Natural killer cell (primary cell): ENCODE measurements at places on chromosomes 12 and 14. TPM values are rescaled to one million over a fixed set of nuclear protein-coding genes. Genes with fewer than 3 reads are reported as not detected.

- no peaks in the 10 kb centered on the region for H3K36me3 ChIP-seq
- no peak for DNase-seq
- no peaks in the 10 kb centered on the region for H3K27me3 ChIP-seq
- no peak within 1 kb of the TSS for H3K27ac ChIP-seq
- no peak within 1 kb of the TSS for H3K4me3 ChIP-seq
- H3K4me1 ChIP-seq = no peaks in the 10 kb centered on the region
These were observed at the start of gene SERPINA3 for GRCh38 chr14:94612174-94612573. SERPINA3 (plus strand) TSS chr14:94612391; CDS start chr14:94614442, 2,051 bp downstream.

DNA sequence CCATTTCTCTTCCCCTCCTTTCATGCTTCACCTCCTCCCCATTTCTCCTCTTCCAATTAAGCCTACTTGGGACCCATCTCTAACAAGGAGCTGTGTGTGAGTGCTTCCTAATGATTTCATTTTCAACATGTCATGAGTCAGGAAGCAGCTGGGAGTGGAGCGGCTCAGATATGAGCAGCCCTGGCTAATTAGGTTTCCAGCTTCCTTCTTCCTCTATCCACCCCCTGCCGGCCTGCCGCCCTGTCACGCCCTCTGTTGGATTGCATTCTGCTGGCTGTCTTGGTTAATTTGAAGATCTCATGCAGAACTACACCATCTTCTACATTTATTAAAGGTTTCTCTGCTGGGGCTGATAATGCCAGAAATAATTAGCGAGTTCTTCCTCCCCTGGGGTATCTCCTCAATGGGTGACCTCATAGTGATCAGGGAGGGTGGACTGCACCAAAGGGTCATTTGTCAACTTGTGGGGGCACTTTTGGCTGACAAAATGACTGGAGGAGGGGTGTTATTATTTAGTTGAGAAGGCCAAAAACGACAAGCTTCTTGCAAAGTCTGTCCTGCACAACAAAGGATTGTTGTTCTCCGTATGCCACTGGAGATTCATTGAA lies 300.9 kb upstream of the SRRM4 start:
- H3K27ac ChIP-seq = no peak overlapping the region
- no peak overlapping the region for H3K4me3 ChIP-seq
- no peaks in the 10 kb centered on the region for H3K27me3 ChIP-seq
- no peaks in the 10 kb centered on the region for H3K36me3 ChIP-seq

- no peaks in the 10 kb centered on the region for H3K27me3 ChIP-seq
- H3K4me3 ChIP-seq = no peak overlapping the region
- H3K36me3 ChIP-seq = no peaks in the 10 kb centered on the region
- DNase-seq = no peak
- peaks cover 6% of the 10 kb centered on the region for H3K4me1 ChIP-seq
These were observed 8.4 kb downstream of the ASIC1 start for GRCh38 chr12:50065726-50066310.

GRCh38 chr14:58408681-58409215 lies 13.0 kb downstream of the TOMM20L start:
- no peak overlapping the region for H3K27ac ChIP-seq
- no peaks in the 10 kb centered on the region for H3K4me1 ChIP-seq
- H3K36me3 ChIP-seq = peaks cover 35% of the 10 kb centered on the region
- no peak overlapping the region for H3K4me3 ChIP-seq
- no peaks in the 10 kb centered on the region for H3K27me3 ChIP-seq

The RBP5 gene
- not detected for total RNA-seq

GRCh38 chr12:65924716-65925115 lies 100.4 kb downstream of the HMGA2 start:
- H3K4me1 ChIP-seq = peaks cover 24% of the 10 kb centered on the region
- H3K27ac ChIP-seq = no peak overlapping the region
- no peaks in the 10 kb centered on the region for H3K36me3 ChIP-seq
- no peak overlapping the region for H3K4me3 ChIP-seq
- no peaks in the 10 kb centered on the region for H3K27me3 ChIP-seq

- no peaks in the 10 kb centered on the region for H3K27me3 ChIP-seq
- no peaks in the 10 kb centered on the region for H3K36me3 ChIP-seq
- no peak overlapping the region for H3K27ac ChIP-seq
- no peak for DNase-seq
These were observed 48.7 kb downstream of the SCARB1 start for GRCh38 chr12:124814741-124815613.

GRCh38 chr14:72663956-72664650 lies 229.8 kb downstream of the DPF3 start:
- H3K36me3 ChIP-seq = no peaks in the 10 kb centered on the region
- H3K27me3 ChIP-seq = no peaks in the 10 kb centered on the region
- no peak overlapping the region for H3K27ac ChIP-seq
- H3K4me3 ChIP-seq = no peak overlapping the region
- H3K4me1 ChIP-seq = peaks cover 6% of the 10 kb centered on the region

The DBX2 gene
- total RNA-seq = not detected

The ANO4 gene
- not detected for total RNA-seq

The MRPL51 gene
- 32.8 TPM for total RNA-seq

DNA sequence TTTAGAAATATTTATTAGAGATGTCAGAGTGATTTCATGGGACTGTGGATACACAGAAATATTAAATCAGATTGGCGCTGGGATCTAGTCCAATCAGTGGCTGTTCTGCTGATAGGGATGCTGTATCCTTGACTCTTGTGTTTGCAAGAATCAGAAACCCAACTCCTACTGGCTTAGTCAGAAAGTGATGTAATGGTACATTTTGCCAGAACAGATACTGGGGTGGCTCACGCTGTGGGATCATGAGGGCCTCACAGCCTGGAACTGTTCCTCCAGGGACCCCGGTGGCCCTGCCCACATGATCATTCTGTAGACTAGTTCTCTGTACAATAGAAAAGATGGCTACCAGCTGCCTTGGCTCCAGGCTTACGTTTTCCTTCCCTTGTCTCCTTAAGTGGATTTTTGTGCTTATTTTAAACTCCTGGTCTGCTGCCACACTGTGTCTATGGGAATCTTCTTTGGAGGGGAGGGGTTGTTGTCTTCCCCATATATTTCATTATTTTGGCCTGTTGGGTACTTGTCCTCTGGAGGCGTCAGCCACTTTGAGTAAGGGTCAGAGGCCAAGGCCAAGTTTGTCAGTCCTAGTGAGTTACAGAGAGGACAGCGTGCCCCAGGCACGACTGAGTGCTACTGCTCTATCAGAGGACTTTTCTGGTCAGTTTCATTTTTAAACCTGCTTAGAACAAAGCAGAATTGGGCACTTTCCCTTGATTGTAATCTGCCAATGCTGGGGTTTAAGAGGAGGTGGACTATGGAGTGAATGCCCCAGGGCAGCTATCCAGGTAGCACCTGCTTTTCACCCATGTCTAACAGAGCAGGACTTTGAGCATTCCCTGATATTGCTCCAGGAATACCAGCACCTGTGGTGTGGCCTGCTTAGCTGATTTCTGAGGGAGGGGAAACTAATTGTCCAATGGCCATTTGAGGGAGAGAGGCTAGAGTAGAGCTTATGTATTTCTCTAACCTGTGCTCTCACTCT lies 164.3 kb downstream of the SLC5A8 start:
- DNase-seq = no peak
- H3K27me3 ChIP-seq = no peaks in the 10 kb centered on the region
- no peak overlapping the region for H3K27ac ChIP-seq
- no peaks in the 10 kb centered on the region for H3K36me3 ChIP-seq
- H3K4me3 ChIP-seq = no peak overlapping the region

GRCh38 chr14:67582061-67582460 lies 18.0 kb downstream of the PIGH start:
- H3K27ac ChIP-seq = no peak overlapping the region
- H3K36me3 ChIP-seq = no peaks in the 10 kb centered on the region
- H3K27me3 ChIP-seq = no peaks in the 10 kb centered on the region
- no peaks in the 10 kb centered on the region for H3K4me1 ChIP-seq
- no peak for DNase-seq
- H3K4me3 ChIP-seq = no peak overlapping the region

- no peak overlapping the region for H3K27ac ChIP-seq
- no peaks in the 10 kb centered on the region for H3K4me1 ChIP-seq
- H3K36me3 ChIP-seq = no peaks in the 10 kb centered on the region
- H3K4me3 ChIP-seq = no peak overlapping the region
- DNase-seq = no peak
These were observed 25.1 kb downstream of the ASPG start for GRCh38 chr14:104110491-104111209.

GRCh38 chr14:68709007-68709406 lies 83.9 kb downstream of the ZFP36L1 start:
- H3K27me3 ChIP-seq = no peaks in the 10 kb centered on the region
- no peak overlapping the region for H3K27ac ChIP-seq
- no peak for DNase-seq
- H3K4me3 ChIP-seq = no peak overlapping the region
- H3K36me3 ChIP-seq = no peaks in the 10 kb centered on the region
- H3K4me1 ChIP-seq = peaks cover 21% of the 10 kb centered on the region

The KCNH5 gene
- not detected for total RNA-seq

The OR4Q2 gene
- not detected for total RNA-seq

GRCh38 chr14:93068711-93069110 lies 47.0 kb downstream of the ITPK1 start:
- no peaks in the 10 kb centered on the region for H3K27me3 ChIP-seq
- no peak overlapping the region for H3K4me3 ChIP-seq
- peaks cover 46% of the 10 kb centered on the region for H3K4me1 ChIP-seq

The TDRD9 gene
- total RNA-seq = 1.4 TPM

- no peak for DNase-seq
- peaks cover 3% of the 10 kb centered on the region for H3K27me3 ChIP-seq
These were observed 143.7 kb downstream of the ASCL4 start for GRCh38 chr12:107917912-107918800.

GRCh38 chr12:105330283-105330930 lies at the start of gene C12orf75:
C12orf75 (plus strand) TSS chr12:105330691; CDS start chr12:105330892, 201 bp downstream.
- H3K36me3 ChIP-seq = no peaks in the 10 kb centered on the region
- peak within 1 kb of the TSS; percentile 76 for H3K27ac ChIP-seq
- H3K4me1 ChIP-seq = peaks cover 60% of the 10 kb centered on the region
- H3K4me3 ChIP-seq = peak within 1 kb of the TSS; percentile 53

DNA sequence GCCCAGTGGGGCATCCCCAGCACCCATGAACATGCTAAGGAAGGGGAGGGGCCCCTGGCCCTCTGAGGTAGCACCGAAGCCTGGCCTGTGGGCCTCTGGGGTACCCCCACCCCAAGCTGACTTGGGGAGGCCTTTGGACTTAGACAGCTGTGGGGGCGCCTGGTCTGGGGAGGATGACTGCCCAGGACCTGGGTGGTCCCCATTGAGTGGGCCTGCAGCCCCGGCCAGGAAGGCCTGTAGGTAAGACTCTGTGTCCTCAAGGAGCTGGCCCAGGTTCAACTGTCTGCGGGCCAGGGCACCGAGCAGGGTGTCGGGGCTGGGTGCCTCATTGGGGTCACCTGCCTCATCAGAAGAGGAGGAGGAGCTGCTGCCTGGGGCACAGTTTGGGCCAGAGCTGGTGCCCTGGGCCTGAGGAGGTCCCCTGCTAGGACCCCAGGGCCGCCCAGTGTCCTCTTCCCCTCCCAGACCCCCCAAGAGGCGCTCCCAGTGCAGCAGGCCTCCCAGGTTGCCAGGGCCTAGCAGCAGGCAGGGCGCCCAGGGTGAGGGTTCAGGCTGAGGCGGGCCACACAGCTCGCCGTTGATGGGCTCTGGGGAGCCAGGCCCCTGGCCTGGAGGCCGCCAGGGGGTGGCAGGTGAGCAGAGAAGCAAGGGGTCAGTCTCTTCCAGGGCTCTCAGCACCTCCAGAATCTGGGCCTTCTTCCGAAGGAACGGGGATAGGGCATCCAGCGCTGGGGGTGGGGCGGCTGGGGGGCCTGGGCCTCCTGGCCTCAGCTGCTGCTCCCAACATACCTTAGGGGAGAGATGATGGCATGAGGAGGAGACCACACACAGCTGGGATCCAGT lies 31.4 kb downstream of the NCKAP5L start:
- H3K36me3 ChIP-seq = peaks cover 20% of the 10 kb centered on the region
- no peak overlapping the region for H3K4me3 ChIP-seq
- H3K4me1 ChIP-seq = no peaks in the 10 kb centered on the region
- H3K27me3 ChIP-seq = no peaks in the 10 kb centered on the region

DNA sequence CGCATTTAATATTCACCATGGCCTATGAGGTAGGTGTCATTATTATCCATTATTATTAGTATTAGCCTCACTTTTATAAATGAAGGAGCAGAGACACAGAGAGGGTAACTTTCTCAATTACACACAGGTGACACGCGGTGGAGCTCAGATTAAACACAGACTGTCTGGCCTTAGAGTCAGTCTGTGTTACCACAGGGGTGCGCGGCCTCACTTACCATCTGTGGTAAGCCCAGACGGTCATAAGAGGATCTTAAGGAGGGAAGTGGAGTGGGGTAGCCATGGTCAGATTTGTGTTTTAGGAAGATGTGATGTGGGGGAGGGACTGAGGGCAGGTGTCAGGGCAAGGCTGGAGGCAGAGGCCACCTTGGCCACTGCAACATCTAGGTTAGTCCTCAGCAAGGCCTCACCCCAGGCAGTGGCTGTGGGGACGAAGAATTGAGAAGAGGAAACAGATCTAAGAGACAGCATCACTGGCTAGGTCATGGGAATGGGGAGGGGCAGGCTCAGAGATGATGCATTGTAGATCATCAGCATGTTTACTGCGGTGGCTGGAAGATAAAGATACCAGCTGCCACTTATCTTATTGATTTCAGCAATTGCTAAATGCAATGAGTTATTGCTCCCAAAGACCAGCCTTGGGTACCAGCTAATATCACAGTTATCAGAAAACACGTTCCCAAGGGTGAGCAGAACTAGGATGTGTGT lies 67.1 kb downstream of the SERPINA3 start:
- no peak overlapping the region for H3K4me3 ChIP-seq
- no peaks in the 10 kb centered on the region for H3K27me3 ChIP-seq
- no peak for DNase-seq
- H3K4me1 ChIP-seq = no peaks in the 10 kb centered on the region
- H3K27ac ChIP-seq = no peak overlapping the region

The OR10P1 gene
- not detected for total RNA-seq

- H3K4me3 ChIP-seq = no peak overlapping the region
- H3K4me1 ChIP-seq = no peaks in the 10 kb centered on the region
- no peaks in the 10 kb centered on the region for H3K36me3 ChIP-seq
- no peaks in the 10 kb centered on the region for H3K27me3 ChIP-seq
- H3K27ac ChIP-seq = no peak overlapping the region
- DNase-seq = no peak
These were observed 163.1 kb downstream of the CACNA1C start for GRCh38 chr12:2215709-2216560.

GRCh38 chr12:120089796-120090195 lies 26.8 kb downstream of the RAB35 start:
- H3K36me3 ChIP-seq = peaks cover 16% of the 10 kb centered on the region
- no peak for DNase-seq
- H3K27ac ChIP-seq = no peak overlapping the region

The KRT75 gene
- not detected for total RNA-seq

GRCh38 chr12:91249518-91250272 lies 67.1 kb upstream of the DCN start:
- H3K36me3 ChIP-seq = no peaks in the 10 kb centered on the region
- H3K4me1 ChIP-seq = no peaks in the 10 kb centered on the region
- no peaks in the 10 kb centered on the region for H3K27me3 ChIP-seq
- no peak overlapping the region for H3K27ac ChIP-seq
- H3K4me3 ChIP-seq = no peak overlapping the region

GRCh38 chr14:75630695-75631452 lies 29.8 kb downstream of the ERG28 start:
- H3K27ac ChIP-seq = no peak overlapping the region
- no peaks in the 10 kb centered on the region for H3K36me3 ChIP-seq
- no peak overlapping the region for H3K4me3 ChIP-seq
- H3K4me1 ChIP-seq = no peaks in the 10 kb centered on the region
- H3K27me3 ChIP-seq = no peaks in the 10 kb centered on the region
